Frontal cortex (tissue), 4 donors: ENCODE measurements at places on chromosomes 13 and 19. TPM values are rescaled to one million over a fixed set of nuclear protein-coding genes. Genes with fewer than 3 reads are reported as not detected.

DNA sequence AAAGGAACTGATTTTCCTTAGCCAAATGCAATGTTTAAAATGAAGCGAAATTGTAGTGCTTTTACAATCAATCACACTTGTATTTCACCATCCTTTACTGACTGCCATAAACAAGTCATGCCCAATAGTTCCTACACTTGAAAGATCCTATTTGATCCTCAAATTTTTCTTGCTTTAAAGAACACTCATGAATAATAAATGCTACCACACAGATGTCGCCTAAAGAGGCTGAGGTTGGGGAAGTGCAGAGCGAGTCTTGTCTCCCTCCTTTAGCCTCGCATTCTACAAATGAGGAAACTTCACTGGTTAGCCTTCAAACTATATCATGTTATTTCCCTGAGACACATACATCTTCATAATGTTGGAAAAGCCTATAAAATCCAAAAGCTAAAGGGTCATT, 18.7 kb upstream of the AMER2 start:
- no peak for DNase-seq

The GPR12 gene
- total RNA-seq, result 39.5 TPM

The FCHO1 gene
- 26.1 TPM for total RNA-seq

DNA sequence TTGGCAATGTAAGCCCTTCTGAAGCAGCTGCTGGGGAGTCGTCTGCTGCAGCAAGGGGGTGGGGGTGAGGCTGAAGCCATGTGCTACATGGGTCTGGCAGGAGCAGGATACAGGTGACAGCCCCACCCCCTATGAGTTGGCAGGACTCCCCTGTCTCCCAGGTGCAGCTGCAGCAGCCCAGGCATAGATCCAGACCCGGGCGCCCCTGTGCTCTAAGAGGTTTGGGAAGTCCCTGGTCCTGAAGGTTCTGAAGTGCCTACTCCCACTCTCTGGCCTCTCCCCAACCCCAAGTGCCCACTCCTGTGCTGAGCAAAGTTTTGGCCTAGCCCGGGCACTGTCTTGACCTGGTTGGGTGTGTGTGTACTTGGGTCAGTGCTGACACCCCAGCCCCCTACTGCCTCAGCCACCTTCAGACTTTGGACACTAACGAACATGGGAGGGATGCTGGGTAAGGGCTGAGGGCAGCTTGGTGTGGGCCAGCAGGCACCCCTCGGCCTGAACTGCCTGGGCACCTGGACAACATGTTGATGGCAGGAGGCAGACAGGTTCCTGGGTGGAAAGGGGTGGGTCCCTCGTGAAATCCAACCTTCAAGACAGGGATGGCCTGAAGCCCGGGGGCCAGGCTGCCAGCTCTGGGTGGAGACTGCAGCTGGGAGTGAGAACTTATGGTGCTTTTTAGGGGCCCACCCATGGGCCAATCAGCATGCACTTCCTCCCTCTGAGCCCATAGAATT, 54.1 kb upstream of the SLITRK6 start:
- no peak for DNase-seq

GRCh38 chr19:4970558-4971423, 1.9 kb downstream of the KDM4B start:
- no peak for DNase-seq

The KCTD15 gene
- 69.7 TPM for total RNA-seq

GRCh38 chr13:46043647-46044046, 8.9 kb downstream of the ZC3H13 start:
- DNase-seq, result no peak

DNA sequence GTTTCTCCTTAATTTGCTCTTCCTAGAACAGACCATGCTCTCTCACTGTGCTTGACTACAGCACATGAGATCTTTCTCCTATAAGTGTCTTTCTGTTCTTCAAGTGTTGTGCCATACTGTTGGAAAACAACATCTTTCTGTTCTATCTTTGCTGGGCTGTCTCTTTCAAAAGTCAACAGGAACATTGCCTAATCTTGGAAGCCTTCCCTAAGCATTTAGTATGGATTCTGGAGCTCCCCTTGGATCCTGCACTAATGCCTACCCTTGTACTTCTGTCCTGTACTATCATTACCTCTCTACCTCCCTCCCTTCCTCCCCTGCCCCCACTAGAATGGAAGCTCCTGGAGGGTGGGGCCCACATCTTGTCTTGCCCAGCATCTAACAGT, 26.8 kb downstream of the STARD13 start:
- no peak for DNase-seq

The CEACAM19 gene
- 0.82 TPM for total RNA-seq

DNA sequence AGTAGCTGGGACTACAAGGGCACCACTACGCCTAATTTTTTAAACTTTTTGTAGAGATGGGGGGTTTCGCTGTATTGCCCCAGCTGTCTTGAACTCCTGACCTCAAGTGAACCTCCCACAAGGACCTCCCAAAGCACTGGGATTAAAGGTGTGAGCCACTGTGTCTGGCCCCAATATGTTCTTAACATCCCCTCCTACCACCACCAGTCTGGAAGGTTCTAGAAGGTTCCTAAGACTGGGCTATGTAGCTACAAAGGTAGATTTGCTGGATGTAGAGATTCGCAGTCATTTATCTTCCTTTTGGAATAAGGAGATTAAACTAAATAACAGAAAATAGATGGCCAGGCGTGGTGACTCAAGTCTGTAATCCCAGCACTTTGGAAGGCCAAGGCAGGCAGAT, 5.3 kb downstream of the HSD17B14 start:
- DNase-seq, result no peak

GRCh38 chr13:81591528-81592220, 1250.7 kb upstream of the SPRY2 start:
- no peak for DNase-seq
